ENCODE measurements at places on chromosomes 12 and 14. TPM values are rescaled to one million over a fixed set of nuclear protein-coding genes. Genes with fewer than 3 reads are reported as not detected.

SLC25A21 gene
- total RNA-seq: 1.1 TPM

DNA sequence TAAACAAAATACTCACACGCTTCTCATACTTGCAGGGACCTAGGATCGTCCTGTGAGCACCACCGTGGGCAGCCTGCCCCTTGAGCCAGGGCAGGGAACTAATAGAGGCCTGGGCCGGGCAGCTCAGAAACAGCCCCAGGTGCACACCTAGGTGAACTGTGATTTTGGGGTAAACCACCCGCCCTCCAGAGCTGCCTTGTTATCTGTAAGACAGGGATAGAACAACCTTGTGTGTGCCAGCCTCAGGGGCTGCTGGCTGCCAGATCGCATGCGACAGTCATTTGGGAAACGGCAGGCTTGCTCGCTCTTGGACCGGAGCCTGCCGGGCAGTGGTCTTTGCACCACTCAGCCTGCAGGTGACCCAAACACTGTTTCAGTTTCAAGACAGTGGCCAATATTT is 86.8 kb downstream of the ADGRD1 start:
- H3K36me3 ChIP-seq: no peaks in the 10 kb centered on the region
- no peak overlapping the region for H3K27ac ChIP-seq
- H3K27me3 ChIP-seq: no peaks in the 10 kb centered on the region
- H3K4me3 ChIP-seq: no peak overlapping the region

TMEM119 gene
- total RNA-seq: 6.3 TPM

EPYC gene
- not detected for total RNA-seq

GRCh38 chr12:55915482-55915859 is 12.2 kb downstream of the PYM1 start:
- H3K27me3 ChIP-seq: no peaks in the 10 kb centered on the region
- DNase-seq: no peak

CCDC177 gene
- total RNA-seq: not detected

- H3K27ac ChIP-seq: no peak overlapping the region
- H3K27me3 ChIP-seq: no peaks in the 10 kb centered on the region
- H3K4me3 ChIP-seq: no peak overlapping the region
- no peaks in the 10 kb centered on the region for H3K36me3 ChIP-seq
- H3K4me1 ChIP-seq: no peaks in the 10 kb centered on the region
Measured at GRCh38 chr12:127588249-127588648, 678.7 kb upstream of the TMEM132C start.

GRCh38 chr12:42119085-42119633 is 25.5 kb downstream of the GXYLT1 start:
- H3K27me3 ChIP-seq: no peaks in the 10 kb centered on the region
- no peak overlapping the region for H3K4me3 ChIP-seq
- no peaks in the 10 kb centered on the region for H3K36me3 ChIP-seq
- no peaks in the 10 kb centered on the region for H3K4me1 ChIP-seq
- no peak overlapping the region for H3K27ac ChIP-seq
- no peak for DNase-seq

GRCh38 chr14:101033006-101033405 is 129.5 kb upstream of the RTL1 start:
- no peak overlapping the region for H3K4me3 ChIP-seq
- H3K27me3 ChIP-seq: no peaks in the 10 kb centered on the region
- no peak overlapping the region for H3K27ac ChIP-seq
- peak; percentile 13 for DNase-seq
- H3K4me1 ChIP-seq: no peaks in the 10 kb centered on the region

- no peak overlapping the region for H3K27ac ChIP-seq
- no peak overlapping the region for H3K4me3 ChIP-seq
- no peaks in the 10 kb centered on the region for H3K4me1 ChIP-seq
- no peaks in the 10 kb centered on the region for H3K27me3 ChIP-seq
- H3K36me3 ChIP-seq: no peaks in the 10 kb centered on the region
Measured at GRCh38 chr14:100739306-100739705, 12.6 kb downstream of the DLK1 start.

DNA sequence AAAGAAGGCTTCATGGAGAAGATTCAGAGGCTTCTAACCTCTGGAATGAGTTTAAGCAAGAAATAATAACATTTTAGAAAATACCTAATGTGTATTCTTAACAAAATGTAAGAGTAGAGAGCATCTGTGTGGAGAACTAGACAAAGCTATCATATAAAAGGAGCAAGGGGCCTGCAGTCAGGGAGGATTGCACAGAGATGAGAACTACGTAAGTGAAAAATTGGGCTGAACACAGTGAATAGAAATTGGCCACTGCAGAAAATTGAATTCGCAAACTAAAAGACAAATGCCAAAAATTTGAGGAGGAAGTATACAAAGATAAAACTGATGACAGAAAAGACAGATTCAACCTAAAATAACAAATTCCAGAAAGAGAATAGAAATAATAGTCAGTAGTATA is 92.8 kb downstream of the TGFB3 start:
- no peak for DNase-seq
- H3K4me3 ChIP-seq: no peak overlapping the region
- H3K36me3 ChIP-seq: no peaks in the 10 kb centered on the region

DNA sequence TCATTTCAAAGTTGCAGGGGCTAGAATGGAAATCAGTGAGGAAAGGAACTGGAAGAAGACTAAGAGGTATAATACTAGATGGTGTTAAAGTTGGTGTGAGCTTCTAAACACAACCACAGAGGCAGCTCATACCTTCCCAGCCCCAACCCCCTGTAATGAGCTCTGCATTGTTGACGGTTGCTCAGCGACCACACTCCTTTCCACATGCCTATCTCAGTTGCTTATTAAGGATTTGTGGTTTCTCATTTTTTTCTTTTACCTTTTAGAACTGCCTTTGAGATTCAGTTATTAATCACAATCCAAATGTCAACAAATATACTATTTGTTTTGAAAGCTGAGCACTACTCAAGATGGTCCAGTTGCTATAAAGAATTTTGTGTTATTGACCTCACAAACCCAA is 62.1 kb upstream of the KIF21A start:
- H3K4me1 ChIP-seq: no peaks in the 10 kb centered on the region
- H3K4me3 ChIP-seq: no peak overlapping the region
- H3K27ac ChIP-seq: no peak overlapping the region
- no peaks in the 10 kb centered on the region for H3K27me3 ChIP-seq
- no peaks in the 10 kb centered on the region for H3K36me3 ChIP-seq

LALBA gene
- not detected for total RNA-seq

GRCh38 chr12:70733385-70733784 is 96.2 kb upstream of the PTPRB start:
- DNase-seq: no peak
- no peaks in the 10 kb centered on the region for H3K36me3 ChIP-seq
- no peaks in the 10 kb centered on the region for H3K4me1 ChIP-seq
- no peak overlapping the region for H3K27ac ChIP-seq
- no peaks in the 10 kb centered on the region for H3K27me3 ChIP-seq

PLXNC1 gene
- total RNA-seq: 4.3 TPM

DNA sequence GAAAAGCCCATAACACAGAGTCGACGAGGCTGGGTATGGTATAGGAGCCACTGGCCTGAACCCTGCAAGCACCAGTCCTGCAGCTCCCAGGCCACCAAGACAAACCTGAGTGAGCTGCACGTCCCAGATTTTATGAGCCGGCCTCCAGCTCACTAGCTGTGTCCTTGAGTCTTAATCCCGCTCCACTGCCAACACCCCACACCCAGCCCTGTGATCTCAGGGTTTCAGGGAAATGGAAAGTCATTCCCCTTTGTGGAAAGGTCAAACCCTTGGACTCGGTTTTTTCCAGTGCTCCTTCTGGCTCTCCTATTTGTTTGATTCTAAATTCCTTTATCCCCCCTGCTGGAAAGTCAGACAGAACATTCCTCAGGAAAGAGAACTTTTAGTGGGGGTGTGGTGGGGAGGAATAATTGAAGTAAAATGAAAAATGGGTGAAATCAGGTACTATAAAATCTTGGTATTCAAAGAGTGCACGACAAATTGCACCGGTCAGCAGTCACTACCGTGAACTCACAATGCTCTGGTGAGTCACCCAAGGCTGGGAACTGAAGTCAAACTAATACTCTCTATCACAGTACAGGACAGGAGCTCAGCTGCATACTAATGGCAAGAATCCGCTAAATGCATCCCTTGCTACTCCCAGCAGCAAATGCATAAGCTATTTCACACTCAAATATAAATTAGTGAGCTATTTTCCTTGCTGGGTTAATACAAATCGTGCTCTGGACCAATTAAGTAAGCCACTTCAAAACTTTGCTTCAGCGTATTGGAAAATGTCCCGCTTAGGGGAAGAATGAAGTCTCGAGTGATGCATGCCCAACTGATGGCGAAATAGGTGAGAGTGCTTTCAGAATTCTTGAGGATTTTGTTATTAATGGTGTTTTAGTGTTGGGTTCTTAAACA is 9.0 kb downstream of the PITPNM2 start:
- no peaks in the 10 kb centered on the region for H3K27me3 ChIP-seq
- peak; percentile 85 for DNase-seq
- no peaks in the 10 kb centered on the region for H3K4me1 ChIP-seq
- H3K36me3 ChIP-seq: no peaks in the 10 kb centered on the region

GRCh38 chr14:57382283-57382682 is 8.1 kb upstream of the NAA30 start:
- H3K4me3 ChIP-seq: no peak overlapping the region
- no peaks in the 10 kb centered on the region for H3K36me3 ChIP-seq
- no peak overlapping the region for H3K27ac ChIP-seq
- DNase-seq: no peak
- H3K27me3 ChIP-seq: no peaks in the 10 kb centered on the region
- H3K4me1 ChIP-seq: no peaks in the 10 kb centered on the region

DNA sequence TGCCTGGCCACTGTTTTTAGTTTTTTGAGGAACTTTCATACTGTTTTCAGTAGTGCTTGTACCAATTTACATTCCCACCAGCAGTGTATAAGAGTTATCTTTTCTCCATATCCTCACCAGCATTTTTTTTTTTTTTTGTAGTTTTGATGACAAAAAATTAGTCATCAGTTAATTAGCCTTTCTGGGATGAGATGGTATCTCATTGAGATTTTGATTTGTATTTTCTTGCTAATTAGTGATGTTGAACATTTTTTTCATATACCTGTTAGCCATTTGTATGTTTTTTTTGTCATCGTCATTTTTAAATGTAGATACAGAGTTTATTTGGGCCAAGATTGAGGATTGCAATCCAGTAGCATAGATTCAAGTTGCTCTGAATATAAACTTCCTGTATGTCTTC is 19.3 kb downstream of the TBC1D15 start:
- H3K27me3 ChIP-seq: no peaks in the 10 kb centered on the region
- H3K27ac ChIP-seq: no peak overlapping the region
- H3K4me3 ChIP-seq: no peak overlapping the region
- DNase-seq: no peak

- H3K4me1 ChIP-seq: no peaks in the 10 kb centered on the region
- no peak for DNase-seq
- no peak overlapping the region for H3K4me3 ChIP-seq
- H3K36me3 ChIP-seq: no peaks in the 10 kb centered on the region
Measured at GRCh38 chr12:69087986-69088385, 151.4 kb upstream of the CPSF6 start.

DNA sequence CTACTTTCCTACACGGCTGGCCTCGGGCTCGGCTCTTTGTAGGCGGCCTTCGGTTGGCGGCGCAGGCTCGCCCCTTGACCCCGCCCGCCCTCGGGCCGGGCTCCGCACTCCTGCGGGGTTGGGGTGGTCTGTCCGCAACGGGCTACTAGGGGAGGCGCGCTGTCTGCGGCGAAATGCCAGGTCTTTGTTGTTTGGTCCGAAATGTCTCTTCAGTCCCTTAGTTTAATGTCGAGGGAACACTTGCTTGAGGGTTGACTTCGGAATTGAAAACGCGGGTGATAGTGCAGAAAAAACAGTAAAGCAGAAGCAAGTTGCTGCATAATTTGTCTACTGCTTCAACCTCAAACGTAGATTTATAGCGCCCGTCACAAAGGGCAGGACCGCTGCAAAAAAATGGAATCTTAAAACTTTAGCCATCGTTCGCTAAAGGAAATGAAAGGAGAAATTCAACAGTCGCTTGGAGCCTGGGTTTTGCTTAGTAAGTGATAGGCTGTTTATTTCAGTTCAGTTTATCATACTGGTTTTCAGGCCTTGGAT is 390 bp downstream of the JKAMP start:
- peak overlapping the region; percentile 93 for H3K27ac ChIP-seq
- peaks cover 15% of the 10 kb centered on the region for H3K36me3 ChIP-seq
- no peak for DNase-seq
- peak overlapping the region; percentile 94 for H3K4me3 ChIP-seq

DNA sequence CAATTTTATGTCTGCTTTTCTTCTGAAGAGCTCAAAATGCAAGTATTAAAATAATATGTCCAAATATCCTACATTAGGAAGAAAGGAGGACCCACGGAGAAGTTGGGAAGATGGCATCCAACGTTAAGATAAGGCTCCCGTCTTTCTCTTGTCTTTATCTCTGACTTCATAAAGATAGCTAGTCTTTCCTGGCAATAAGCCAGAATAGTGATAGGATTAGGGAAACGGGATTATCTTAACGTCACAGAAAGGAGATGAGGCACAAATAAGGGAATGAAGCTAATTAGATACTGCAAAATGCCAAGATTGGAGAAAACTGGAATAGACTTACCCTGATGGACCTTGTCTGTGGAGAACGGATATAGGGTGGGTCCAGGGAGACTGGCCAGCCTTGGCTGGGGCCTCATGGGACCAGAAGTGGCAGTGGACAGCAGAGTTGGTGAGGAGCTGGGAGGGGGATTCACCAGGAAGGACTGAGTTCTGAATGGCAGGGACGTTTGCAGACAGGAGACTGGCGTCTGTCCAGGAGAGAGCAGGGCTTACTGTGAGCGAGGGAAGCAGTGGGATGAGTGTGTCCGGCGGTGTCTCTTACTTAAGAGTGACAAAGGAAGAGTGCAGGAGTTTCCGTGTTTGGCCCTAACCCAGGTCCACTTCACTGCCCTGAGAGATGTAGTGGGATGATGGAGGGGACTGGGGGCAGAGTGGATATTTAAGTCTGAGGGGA is 119.9 kb downstream of the CACNA1C start:
- peaks cover 77% of the 10 kb centered on the region for H3K4me1 ChIP-seq
- H3K27ac ChIP-seq: peak overlapping the region; percentile 68
- no peak overlapping the region for H3K4me3 ChIP-seq
- DNase-seq: peak; percentile 65

Data from sigmoid colon (tissue), 7 donors.